ENCODE measurements at places on chromosomes 2 and 18.
A peak's percentile ranks its signal among the peaks of the same experiment; 100 is the strongest.

DNA sequence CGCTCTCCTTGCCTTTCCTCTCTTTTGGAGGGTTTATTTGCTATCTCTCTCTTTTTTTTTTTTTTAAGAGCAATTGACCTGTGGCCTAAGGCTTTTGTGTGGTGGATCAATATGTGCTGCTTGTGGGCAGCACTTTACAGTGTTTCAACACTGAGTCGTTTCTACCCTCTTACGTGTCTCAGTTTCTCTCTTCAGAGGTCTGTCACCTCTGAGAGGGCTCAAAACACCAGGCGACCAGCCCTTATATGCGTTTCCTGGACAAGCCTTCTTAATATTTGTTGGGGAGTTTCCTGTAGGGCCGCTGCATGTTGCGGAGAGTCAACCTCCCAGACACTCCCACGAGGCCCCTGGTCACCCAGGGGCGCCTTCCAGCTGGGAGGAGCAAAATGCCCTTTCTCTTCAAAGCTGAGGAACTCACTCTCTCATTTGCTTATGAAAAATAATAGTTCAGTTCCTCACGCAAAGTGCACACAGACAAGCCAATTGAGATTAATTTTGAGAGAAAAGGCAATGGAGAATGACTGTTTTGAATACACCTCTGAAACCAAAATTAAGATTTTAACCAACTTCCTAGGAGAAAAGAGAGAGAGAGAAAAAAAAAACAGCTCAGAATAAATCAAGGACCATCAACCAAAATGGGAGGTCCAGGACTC, 96.3 kb upstream of the B3GNT2 start:
- DNase-seq = no peak

DNA sequence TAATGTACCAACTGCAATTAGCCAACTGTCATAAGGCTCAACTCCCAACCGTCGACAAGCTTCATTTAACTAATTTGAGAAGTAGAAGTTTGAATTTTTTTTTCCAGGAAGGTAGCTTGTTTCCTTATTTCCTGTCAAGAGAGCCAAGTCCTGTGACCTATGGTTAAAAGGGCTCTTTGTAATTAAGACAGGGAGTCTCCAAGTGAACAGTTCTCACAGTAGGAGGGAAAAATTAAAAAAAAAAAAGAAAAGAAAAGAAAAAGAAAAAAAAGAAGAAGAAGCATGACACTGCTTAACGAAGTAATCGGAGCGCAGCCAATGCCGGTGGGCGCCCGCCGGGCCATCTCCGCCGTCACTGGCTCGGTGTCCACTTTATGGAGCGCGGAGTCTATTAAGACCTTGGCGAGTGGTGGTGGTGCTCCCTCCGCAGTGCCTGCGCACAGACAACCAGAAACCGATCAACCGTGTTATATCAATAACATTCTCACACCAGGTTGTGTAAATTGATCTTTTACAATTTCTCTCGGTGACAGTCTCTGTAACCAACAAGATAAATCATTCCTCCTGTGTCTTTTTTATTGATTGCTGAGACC, 197.2 kb upstream of the POU3F3 start:
- DNase-seq = no peak

DNA sequence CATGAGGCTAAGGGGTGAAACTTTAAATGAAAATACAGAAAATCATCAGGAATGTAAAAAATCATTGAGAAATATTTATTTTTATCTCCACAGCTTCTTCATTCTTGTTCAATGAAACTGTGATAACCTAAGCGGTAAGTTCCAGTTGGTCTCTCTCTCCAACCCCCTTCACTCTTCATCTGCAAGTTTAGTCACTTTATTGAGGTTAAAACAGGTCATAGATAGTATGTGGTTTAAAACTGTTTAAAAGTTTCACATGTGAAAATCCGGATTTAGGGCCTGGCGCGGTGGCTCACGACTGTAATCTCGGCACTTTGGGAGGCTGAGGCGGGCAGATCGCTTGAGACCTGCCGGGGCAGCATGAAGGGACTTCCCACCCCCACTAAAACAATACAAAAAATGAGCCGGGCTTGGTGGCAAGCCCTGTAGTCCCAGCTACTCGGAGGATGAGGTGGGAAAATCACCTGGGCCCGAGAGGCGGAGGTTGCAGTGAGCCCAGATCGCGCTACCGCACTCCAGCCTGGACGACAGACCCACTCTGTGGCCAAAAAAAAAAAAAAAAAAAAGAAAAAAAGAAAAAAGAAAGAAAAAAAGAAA, 1.6 kb upstream of the PHLPP1 start:
- no peak for DNase-seq

- peak; percentile 27 for DNase-seq
Observed at GRCh38 chr2:97740590-97741182, 27.3 kb downstream of the ZAP70 start.

GRCh38 chr18:36889321-36889720, 60.4 kb downstream of the KIAA1328 start:
- peak; percentile 32 for DNase-seq

GRCh38 chr2:64865073-64865830, 123.9 kb upstream of the SLC1A4 start:
- DNase-seq = peak; percentile 73

DNA sequence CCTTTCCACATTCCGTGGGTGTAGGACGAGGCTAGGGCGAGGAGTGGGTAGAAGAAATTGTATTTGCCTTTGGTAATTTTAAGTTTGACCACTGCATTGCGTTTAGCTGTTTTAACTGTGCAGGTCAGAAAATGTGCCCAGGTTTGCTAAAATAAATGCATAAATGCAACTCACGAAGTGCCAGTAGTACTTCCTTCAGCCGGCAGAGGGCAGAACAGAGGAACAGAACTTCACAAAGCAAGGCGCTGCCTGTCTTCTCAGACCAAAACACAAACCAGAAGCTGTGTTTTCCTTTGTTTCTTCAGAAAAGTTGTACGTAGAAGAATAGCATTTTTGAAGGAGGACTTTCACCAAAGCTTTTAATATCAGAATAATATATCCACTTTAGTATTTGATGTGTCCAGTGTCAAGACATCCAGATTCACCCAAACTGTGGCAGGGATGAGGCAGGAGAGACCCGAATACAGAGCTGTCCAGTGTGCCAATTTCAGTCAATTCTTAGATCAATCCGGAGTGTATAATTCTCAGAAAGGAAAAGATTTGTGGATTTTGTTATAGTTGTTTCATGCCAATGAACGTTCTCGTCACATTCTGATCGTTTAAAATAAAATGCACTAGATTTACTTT, 348.6 kb downstream of the DLGAP1 start:
- DNase-seq = peak; percentile 75

DNA sequence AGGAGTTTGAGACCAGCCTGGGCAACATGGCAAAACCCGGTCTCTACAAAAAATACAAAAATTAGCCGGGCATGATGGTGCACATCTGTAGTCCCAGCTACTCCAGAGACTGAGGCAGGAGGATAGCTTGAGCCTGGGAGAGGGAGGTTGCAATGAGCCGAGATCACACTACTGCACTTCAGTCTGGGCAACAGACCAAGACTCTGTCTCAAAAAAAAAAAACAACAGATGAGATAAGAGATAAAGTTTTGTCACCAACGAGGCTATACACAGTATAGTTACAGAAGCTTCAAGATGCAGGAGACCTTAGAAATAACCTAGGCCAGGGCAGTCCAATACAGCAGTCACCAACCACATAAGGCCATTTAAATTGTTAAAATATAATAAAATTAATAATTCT, 9.4 kb downstream of the FAM124B start:
- no peak for DNase-seq

DNA sequence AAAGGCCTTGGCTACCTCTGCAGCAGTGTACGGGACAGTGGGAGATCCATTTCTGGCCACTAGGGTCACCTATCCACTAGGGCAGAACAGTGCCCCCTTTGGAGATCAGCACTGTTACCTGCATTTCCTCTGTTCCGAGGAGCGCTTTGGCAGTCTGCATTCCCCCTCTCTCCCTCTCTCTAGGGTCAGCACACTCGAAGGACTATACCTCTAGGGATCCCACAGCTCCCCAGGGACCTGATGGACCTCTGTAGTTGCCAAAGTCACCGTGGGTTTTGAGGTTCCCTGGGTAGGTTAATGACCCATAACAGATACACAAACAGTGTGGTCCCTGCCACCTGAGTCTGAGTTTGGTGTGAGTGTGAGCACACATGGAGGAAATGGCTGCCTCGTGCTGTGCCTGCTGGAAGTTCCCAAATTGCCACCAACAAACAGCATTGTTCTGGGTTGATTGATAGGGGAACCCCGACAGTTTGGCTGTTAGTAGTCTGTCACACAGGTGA, 99.8 kb upstream of the VWC2L start:
- DNase-seq = no peak

GRCh38 chr18:22088029-22088428, 81.4 kb upstream of the GATA6 start:
- peak; percentile 6 for DNase-seq

DNA sequence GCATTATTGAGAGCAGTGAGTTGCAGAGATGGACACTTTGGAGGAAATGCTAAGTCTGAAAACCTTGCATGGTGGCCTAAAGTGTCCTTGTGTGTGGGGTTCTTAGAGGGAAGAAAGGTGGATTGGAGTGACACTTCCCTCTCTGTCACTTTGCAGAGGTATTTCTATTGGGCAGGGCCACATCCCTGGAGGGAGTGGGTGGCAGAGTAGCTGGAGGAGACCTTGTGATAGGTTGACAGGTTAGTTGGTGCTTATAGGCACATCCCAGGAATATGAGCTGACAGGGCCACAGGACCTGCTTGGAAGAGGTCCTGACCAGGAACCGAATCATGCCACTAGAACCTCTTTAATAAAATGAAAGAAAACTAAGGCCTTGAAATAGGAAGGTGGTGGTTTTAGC, 972 bp upstream of the IGFBP5 start:
- no peak for DNase-seq

DNA sequence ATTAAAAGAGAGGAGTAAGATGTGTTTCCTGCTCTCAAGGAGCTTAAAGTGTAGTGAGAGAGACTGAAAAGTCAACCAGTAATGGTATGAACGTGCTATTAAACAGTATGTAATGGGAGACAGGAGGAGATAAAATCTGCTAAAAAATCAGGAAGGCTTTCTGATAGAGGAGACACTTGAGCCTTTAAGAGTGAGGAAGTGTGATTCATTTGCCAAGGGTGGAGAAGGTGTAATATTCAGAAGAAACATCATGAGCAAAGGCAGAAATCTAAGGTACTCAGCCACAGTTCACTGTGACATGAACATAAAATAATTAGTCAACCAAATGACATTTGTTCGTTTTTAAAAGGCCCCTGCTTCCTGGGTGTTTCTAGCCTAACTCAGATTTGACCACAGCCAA, 137.8 kb upstream of the SKOR2 start:
- no peak for DNase-seq

DNA sequence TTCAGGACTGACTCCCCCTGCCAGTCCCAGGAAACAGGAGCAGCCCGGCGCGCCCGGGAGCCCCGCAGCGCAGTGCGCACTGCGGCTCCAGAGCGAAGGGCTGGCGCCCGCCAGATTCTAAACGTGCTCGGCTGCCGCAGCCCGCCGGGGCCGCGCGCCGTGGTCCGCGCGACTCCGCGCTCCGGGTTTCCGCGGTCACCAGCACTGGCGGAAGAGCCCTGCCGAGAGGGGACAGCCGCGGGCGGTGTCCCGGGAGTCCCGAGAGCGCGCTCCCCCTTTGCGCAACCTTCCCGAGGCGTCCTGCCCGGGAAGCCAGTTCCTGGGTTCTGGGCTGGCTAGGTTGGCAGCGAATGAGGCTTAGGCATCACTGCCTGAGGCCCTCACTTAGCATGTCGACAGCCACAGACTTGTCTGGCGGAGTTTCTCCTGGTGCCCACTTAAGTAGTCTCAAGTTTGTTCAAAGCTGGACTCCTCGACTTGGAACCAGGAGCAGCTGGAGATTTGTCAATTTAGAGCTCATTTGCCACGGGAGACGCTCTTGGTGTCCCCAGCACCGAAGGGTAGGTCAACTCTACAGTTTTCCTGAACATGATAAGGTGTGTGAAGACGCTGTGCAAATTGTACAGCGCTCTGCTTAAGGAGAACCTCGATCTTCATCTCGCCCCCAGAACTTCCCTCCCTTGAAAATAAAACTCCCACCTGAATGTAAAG, 1.5 kb upstream of the VSNL1 start:
- peak; percentile 37 for DNase-seq

DNA sequence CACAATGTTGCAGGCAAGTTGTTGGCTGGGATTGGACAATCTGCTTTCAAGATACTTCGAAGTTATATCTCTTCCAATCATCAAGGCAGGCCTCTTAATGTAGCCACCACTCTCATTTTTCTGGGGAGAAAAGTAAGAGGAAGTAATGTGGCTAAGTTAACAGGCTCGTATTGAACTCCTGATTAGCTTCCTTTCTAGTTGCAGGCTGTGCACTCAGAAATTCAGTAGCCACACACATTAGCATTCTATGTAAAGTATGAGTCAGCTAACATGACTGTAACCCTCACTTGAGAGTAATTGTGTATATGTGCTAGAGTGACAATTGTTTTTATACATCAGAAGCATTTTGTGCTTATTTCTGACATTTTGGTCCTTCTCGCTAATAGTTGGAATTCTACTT, 3.3 kb downstream of the TWSG1 start:
- no peak for DNase-seq

DNA sequence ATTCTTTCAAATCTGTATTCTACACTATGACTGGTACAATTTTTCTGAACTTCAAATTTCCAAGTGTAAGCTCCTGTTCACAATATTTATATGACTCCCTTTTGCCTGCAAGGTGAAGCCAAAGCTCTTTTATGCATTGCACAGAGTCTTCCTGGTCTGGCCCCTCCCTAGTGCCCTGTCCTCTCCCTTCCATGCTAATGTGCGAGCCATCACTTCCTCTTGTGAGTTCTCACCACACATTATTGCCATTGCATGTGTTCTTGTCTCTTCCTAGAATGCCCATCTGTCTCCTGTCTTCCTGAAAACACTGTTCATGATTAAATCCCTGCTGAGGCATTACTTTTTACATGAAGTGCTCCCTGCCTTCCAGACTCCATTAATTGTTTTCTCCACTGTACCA, 169.9 kb downstream of the MC4R start:
- DNase-seq = no peak

- DNase-seq = no peak
Observed at GRCh38 chr18:70227438-70227837, 22.0 kb upstream of the RTTN start.

DNA sequence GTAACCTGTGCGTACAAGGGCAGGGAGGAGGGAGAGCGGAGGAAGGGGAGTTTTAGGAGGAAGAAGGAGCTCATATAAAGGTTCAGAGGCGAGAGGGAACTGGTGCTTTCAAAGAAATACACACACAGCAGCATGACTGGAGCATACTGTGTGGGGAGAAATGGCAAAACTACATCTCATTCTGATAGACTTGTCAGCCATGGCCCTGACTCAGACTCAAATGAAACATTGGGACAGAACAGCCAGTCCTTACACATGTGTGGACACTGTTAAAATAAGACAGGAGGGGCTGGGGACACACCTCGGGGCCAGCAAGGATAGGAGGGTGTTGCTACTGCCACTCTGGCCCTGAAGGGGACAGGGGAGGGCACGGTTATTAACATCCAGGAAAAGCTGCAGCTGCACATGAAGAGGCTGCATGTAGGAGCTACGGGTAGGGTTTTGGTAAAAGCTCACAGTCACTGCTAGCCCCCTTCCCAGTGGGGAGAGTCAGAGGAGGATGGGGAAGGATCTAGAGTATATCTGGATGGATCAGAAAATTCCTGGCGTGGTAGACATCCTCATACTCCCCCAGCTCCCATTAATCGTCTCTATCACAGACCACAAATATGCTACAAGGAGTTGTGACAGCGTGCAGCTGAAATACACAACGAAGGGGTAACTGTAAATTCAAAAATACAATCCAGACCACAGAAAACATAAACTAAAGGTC, 110.5 kb downstream of the GATA6 start:
- peak; percentile 17 for DNase-seq

GRCh38 chr2:177419274-177419673, 26.7 kb downstream of the AGPS start:
- peak; percentile 66 for DNase-seq
